ENCODE measurements at places on chromosomes 11 and 22.
A peak's percentile ranks its signal among the peaks of the same experiment; 100 is the strongest.

DNA sequence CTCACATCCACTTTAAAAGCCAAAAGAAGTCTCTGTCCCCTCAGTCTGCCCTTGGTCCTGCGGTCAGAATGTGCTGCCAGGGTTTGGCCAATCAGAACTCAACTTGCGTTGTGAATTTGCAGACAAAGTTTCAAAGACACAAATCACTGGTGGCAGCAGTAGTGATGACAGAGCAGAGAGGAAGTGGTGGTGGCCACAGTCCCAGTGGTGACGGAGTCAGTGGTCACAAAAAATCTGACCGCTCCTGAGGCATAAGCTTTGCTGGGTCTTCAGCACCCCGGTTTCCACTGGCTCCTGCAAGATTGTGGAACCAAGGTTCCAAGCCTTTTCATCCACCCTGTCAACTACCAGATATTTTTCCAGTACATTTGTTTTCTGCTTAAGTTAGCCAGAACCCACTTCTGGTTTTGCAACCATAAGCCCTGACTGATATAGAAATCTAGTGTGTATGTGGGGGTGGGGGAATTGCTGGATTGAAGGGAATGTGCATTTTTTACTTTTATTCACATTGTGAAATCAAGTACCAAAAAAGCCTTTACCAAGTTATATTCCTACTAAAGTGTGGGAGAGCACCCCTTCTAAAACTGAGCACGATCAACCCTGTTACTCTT lies 112.3 kb downstream of the TMPRSS5 start:
- DNase-seq, result peak; percentile 20

GRCh38 chr11:111408789-111409727 lies 30.0 kb upstream of the POU2AF1 start:
- DNase-seq, result no peak

- peak; percentile 65 for DNase-seq
Observed at GRCh38 chr11:68798221-68798813, 43.4 kb downstream of the CPT1A start.

GRCh38 chr11:22680628-22681027 lies 14.2 kb downstream of the GAS2 start:
- DNase-seq, result no peak

DNA sequence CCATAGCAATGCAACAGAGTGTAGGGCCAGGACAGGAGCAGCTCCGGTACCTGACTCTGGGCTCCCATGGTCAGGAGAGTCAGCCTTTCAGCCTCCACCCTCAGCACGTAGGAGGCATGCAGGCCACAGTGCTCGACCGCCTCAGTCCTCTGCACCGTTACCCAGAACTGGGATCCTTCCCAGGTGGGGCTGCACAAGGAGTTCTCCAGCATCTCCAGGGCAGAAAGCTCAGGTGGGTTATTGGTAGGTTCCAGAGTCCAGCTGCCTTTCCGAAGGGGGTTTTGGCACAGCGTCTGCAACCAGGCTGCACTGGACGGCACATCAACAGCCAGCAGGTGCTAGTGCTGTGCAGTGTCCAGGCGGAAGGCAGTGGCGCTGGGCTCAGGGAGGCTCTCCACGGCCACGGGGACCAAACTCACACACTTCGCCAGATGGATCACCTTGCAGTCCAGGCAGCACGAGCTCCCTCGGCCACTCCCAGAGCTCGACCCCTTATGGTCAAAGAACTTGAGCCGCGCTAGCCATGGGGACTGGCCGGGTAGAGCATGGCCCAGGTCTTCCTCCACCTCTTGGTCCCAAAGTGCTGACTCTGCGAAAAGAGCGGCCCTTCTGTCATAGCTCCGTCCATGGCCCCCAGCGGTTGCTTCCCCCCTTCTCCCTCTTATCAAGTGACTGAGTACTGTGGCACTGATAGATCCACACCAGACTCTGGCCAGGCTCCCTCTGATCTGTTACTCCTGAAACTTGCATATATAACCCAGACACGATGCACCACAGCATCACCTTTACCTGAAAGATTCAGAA lies 6.9 kb upstream of the PHOX2A start:
- no peak for DNase-seq

DNA sequence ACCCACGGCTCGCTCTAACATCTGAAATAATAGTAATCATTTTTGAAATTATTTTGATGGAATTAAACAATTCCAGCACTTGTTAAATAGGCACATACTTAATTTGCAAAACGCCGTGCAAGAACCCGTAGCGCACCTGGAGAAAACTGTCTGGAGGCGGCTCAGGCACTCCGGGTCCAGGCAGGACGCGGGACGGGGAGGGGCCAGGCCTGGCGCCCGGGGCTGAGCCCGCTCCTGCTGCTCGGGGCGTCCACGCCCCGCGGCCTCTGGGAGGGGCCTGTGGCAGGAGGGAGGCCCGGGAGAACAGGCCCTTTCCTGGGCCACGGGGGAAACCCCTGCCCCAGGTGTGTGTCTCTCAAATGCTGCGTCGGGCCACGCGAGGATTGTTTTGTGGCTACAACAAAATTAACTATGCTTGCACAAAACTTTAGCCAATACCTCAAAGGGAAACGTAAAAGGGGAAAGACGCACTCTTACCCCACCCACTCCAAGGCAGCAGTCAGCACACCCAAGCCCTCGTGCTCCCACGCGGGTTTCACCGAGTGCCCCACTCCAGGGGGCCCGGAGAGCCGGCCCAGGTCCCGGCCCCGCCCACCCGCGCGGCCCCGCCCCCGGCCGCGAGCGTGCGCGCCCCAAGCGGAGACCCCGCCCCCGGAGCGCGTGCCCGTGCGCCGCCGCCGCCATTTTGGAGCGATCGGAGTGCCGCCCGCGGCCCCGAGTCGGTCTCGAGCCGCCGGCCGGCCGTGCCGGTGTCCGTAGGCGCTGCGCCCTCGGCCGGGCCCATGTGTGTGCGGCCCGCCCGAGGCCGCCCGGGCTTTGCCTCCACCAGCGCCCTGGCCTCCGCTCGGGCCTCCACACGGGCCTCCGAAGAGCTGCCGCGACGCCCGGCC lies at the start of gene PPP6R2:
Gene PPP6R2 (plus strand): TSS at position 677 of the 890 bp plus-strand sequence. CDS start 50,582 bp downstream, outside the sequence.
- peak; percentile 92 for DNase-seq

DNA sequence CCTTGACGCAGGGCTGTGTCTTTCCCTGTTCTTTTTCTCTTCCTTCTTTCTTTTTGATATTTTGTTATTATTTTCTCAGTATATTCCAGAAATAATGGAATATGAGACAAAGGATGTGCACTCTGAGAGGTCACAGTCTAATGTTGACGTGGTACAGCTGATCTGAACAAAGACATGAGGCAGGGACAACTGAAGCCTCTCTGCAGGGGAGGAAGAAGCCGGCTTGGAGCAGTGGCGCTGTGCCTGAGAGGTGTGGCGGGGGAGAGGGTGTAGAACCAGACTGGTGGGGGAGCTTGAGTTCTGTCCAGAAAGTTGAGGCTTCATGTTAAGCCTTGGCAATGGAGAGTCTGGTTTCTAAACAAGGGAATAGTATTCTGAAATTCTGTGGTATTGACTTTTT lies 34.7 kb downstream of the ADAMTS15 start:
- no peak for DNase-seq

- no peak for DNase-seq
Observed at GRCh38 chr22:21816472-21816786, 51.0 kb downstream of the MAPK1 start.

- peak; percentile 32 for DNase-seq
Observed at GRCh38 chr11:64809781-64810241, 540 bp downstream of the MEN1 start.

GRCh38 chr11:105802390-105802789 lies 192.5 kb downstream of the GRIA4 start:
- DNase-seq, result no peak

GRCh38 chr11:83175815-83176214 lies 17.7 kb upstream of the ANKRD42 start:
- no peak for DNase-seq

DNA sequence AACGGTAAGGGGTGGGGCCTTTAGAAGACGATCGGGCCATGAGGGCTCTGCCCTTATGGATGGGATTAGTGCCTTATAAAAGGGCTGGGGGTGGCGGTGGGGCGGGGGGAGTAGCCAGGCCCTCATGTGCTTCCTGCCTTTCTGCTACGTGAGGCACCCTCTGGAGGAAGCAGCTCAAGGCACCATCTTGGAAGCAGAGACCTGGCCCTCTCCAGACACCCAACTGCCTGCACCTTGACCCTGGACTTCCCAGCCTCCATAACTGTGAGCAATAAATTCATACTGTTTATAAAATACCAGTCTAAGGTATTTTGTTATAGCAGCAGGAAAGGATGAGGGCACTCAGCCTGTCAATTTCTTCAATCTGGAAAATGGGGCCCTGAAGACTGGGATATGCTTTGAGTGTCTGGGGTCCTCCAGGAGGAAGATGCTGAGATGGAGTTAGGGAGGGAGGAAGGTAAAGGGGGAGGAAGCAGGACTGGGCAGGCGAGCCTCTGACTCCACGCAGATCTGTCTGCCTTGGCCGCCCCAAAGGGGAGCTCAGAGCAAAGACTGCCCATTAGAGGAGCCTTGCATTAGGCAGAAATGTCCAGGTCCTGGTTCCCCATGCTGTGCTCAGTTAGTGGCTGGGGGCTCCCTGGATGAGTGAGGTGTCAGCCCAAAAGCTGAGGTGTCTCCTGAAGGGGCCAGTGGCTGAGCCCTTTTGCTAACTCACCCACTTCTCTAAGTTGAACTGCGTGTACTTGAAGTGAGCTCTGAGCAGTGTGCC lies 5.3 kb downstream of the CABP2 start:
- DNase-seq, result no peak

DNA sequence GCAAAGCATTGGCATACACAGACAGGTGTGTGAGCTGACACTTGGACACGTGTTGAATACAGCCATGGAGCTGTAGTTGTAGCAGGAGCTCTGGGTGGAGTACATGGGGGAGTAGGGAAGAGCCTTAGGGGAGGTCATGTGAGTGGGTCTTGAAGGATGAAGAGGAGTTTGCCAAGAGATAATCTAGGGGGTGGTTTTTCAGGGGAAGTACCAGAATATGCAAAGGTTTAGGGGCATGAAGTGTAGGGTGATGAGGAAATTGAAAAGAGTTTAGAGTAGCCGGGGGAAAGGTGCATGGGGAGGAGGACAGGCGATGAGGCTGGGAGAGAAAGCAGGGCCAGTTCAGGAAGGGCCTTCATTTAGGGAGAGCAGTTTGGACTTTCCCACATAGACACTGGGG lies 74.5 kb downstream of the GRIK4 start:
- no peak for DNase-seq

GRCh38 chr22:26484360-26484706 lies 656 bp downstream of the SRRD start:
- no peak for DNase-seq

GRCh38 chr11:108316061-108316460 lies 93.2 kb downstream of the ATM start:
- no peak for DNase-seq

DNA sequence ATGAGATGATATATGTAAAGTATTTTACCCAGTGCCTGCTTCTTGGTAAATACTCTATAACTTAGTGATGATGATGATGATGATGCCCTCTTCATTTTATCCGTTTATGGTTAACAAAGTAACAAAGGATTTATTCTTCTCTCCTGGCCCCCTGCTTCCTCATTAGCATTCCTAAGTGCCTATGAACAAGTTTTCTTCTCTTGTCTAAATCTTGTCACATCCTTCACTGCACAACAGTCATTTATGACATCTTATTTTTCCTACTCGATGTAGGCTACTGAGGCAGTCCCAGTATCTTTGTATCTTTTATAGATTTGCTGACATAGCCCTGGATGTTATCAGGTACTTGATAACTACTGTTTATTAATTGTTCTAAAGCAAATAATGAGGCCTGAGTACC lies 754.4 kb upstream of the ARHGAP42 start:
- no peak for DNase-seq

GRCh38 chr22:17891481-17892167 lies 117.4 kb upstream of the BID start:
- no peak for DNase-seq

- no peak for DNase-seq
Observed at GRCh38 chr11:73520353-73521061, 77.4 kb downstream of the FAM168A start.

DNA sequence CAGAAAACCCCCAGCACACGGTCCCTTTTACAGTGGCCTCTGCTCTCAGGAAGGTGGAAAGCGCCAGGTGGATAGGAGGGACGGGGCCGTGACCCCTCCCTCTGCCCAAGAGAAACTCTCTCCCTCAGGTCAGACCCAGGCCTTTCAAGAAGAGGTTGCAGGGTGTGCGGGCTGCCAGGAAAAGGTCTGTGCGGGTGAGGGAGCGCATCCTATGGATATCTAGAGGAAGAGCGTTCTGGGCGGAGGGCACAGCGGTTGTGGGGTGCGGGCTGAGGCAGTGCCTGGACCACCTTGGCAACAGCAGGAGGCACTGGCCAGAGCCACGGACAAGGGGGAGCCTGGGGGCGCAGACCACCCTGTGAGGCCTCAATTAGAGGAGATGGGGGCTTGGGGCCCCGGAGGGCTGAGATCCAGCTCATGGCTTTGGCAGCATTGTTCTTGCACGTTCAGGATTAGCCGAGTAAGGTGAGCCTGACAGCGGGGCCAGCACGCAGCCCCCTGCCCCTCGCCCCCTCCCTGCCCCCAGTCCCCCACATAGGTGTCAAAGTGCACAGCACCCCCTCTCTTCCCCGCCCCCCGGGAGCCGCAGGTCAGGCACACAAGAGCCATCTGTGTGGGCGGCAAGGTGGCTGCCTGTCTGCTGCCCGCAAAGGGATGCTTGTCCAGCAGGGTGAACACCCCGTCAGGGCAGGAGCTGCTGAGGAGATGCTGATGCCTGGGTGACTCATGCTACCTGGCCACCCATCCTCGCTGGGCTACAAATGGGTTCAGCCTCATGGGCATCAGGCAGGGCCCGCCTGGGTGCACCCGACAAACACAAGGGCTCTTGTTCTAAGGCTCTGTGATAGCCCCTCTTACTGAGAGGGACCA lies 92.8 kb upstream of the KCNQ1OT1 start:
- DNase-seq, result no peak

DNA sequence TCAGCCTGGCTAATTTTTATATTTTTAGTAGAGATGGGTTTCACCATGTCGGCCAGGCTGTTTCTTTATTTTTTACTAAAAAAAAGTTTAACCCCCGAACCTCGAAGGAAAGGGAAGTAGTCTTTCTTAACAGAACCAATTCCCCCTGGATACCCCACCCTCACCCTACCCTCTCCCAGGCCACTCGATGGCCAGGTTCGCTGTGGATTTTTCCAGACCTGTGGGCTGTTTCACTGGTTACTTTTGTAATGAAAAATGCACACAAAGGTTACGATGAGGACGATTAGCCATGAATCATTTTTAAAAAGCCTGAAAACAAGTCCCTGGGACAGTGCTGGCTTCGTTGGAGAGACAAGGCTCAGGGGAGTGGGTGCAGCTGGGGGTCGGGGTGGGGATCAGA lies 2.5 kb downstream of the TSPO start:
- no peak for DNase-seq

DNA sequence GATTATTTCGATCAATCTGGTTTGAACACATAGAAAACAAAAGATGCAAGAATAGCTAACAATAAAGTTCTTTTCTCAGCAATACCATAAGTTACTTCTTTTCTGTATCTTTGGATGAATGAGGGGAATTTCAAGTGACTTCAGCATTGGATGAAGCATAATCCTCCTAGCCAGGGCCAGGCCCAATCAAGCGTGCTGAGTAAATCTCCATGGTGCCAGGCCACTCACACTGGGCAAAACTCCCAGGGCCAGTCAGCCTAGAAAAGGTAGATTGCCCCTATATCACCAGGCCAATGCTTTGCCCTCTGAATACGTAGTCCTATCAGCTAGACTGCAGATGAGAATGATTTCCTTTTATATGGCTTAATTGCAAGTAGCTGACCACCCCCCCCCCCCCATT lies 6.0 kb downstream of the CNTF start:
- DNase-seq, result no peak

- DNase-seq, result no peak
Observed at GRCh38 chr11:44576656-44577055, 11.2 kb downstream of the CD82 start.

Measured in activated naive CD8-positive, alpha-beta T cell treated with anti-CD3 and anti-CD28 coated beads, Interleukin-2, amount 50 U/mL, for 24 hours (primary cell).